ENCODE measurements at places on chromosomes 12 and 14.

- no peak for DNase-seq
Measured at GRCh38 chr14:50544911-50545310, 12.5 kb upstream of the MAP4K5 start.

DNA sequence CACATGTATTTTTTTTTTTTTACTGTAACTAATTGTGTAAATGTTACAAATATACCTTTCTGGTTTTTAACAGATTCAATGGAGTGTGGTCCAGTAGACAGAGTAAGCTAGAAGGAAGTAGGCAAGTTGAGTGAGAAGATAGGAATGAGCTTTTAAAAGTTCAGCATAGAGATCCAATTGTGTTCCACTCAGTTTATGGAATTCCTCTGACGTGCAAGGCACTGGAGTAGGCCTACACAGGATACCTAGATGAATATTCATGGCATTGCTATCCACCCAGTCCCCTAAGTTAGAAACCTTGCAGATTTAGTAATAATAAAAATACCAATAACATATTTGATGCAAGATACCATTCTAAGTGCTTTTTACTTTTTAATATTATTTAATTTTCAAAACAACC is 225.6 kb upstream of the ARID2 start:
- DNase-seq: no peak

DNA sequence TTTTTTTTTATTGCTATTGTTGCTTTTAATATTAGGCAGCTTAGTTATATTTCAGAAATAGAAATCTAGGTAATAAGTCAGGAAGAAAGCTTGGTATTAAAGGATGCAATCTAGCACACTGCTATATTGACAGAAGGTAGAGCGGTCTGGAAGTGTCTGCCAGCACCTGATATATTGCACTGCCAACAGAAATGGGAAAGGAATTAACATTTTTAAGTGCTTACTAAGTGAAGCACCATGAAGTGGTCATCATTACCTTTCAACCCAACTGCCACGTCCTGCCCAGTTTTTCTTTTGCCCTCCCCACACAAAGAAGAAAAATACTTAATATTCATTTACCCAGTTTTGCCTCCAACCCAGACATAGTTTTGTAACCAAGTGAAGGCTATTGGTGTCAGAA is 163.5 kb downstream of the KITLG start:
- DNase-seq: no peak

DNA sequence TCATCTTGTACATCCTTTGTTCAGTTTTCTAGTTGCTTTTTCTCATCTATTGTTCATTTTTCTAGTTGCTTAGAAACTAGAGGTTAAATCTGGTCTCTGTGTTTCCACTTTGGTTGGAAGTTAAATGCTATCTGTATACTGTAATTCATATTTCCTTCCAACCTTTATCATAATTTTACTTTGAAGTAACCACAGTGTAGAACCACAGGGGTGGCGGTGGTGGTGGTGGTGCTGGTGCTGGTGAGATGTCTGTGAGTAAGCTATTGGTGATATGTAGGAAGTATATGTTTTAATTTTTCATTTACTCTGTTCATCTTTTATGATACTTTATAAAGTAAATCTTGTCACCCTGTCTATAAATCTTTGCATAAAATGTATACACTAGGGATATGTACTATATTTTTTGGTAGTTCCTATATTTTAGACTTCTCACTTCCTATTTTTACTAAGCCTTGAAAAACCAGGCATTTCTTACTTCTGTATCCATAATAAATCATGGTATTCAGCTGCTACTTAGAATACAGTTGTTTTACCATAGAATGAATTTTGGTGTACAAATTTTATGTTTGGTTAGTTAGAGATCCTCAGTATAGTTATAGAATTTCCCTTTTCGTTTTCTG is 31.9 kb downstream of the CCDC91 start:
- DNase-seq: no peak

DNA sequence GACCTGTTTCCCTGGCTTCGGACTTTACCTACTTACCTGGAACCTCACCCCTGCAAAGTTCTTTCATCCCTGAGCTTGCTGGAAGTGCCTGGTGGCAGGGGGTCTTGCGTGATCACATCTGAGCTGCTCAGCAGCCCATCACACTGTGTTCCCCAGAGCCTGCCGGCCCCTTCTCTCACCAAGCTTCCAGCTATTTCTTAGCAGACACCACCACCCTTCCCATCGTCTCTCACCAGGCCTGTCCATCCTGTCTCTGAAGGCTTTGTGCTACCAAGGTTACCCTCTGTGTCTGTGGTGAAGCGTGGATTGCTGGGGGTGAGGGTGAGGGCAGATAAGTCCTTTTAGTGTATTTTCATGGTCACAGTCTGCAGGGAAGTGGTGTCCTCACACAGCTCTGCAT is 78.8 kb upstream of the NRXN3 start:
- DNase-seq: no peak

GRCh38 chr12:18810537-18811253 is 72.8 kb downstream of the CAPZA3 start:
- DNase-seq: no peak

DNA sequence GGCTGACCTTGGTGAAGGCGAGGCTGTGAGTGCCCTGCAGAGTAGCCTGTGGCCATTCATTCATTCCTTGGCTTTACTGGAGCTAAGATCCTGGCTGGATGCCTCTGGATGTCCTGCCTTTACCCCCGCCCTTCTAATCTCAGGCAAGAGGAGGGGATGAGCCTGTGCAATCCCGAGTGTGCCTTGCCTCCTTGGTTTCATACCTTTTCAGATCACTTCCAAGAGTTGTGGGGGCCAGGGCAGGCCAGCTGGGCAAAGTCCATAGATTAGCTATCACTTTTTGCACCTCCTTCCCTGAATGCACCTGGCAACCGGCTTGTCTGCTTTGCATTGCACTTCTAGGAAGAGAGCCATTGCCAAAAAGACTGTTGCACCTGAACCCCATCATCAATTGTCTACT is 1.5 kb downstream of the VRTN start:
- no peak for DNase-seq

- DNase-seq: peak; percentile 29
Measured at GRCh38 chr12:89417246-89417977, 65.1 kb upstream of the DUSP6 start.

GRCh38 chr14:70043001-70043400 is 145.8 kb downstream of the SLC8A3 start:
- DNase-seq: no peak

GRCh38 chr12:131795064-131795463 is 33.1 kb upstream of the MMP17 start:
- no peak for DNase-seq

DNA sequence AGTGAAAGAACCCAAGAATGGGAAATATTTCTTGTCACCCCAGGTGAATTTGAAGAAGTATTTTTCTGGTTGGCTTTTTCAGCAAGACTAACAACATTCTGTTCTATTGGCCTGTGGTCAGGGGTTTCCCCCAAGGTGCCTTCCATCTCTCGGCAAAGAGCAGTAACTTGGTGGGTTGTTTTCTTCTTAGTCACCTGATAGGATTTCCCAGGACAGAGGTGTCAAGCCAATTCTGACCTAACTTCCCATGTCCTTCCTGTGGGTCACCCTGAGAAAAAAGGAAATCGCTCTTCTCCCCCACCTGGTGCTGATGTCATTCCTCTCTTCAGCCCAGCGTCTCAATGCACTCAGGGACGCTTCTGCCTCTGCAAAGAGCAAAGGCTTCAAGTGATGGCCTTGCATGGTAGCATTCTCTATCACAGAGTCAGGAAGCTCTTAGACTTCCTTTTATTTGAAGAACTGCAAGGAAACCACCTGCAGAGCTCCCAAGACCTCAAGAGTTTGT is 16.1 kb upstream of the IFNG start:
- no peak for DNase-seq
